ENCODE measurements at places on chromosomes 7 and 10.

GRCh38 chr10:26983156-26983555 is 117.1 kb downstream of the ANKRD26 start:
- H3K36me3 ChIP-seq, result no peaks in the 10 kb centered on the region
- DNase-seq, result no peak
- no peak overlapping the region for H3K27ac ChIP-seq

DNA sequence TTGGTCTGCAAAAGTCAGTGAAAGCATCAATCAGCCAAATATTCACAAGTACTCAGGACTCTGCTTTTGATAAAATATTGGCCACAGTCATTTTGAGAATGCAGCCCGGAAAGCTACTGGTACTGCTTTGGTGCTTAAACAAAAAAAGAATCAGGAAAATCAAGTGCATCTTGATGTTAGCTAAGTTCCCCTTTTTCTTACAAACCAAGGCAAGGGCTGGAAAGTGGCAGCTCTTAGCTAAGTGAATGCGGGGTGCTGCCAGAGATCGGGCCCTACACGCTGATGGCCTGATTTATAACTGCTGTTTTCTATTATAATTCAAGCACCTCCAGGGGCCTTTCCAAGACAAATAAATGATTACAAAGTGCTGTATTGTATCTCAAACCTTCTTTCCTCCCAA is 136.8 kb upstream of the MGMT start:
- no peaks in the 10 kb centered on the region for H3K4me1 ChIP-seq
- peaks cover 12% of the 10 kb centered on the region for H3K27me3 ChIP-seq
- no peak overlapping the region for H3K4me3 ChIP-seq
- no peak overlapping the region for H3K27ac ChIP-seq

DNA sequence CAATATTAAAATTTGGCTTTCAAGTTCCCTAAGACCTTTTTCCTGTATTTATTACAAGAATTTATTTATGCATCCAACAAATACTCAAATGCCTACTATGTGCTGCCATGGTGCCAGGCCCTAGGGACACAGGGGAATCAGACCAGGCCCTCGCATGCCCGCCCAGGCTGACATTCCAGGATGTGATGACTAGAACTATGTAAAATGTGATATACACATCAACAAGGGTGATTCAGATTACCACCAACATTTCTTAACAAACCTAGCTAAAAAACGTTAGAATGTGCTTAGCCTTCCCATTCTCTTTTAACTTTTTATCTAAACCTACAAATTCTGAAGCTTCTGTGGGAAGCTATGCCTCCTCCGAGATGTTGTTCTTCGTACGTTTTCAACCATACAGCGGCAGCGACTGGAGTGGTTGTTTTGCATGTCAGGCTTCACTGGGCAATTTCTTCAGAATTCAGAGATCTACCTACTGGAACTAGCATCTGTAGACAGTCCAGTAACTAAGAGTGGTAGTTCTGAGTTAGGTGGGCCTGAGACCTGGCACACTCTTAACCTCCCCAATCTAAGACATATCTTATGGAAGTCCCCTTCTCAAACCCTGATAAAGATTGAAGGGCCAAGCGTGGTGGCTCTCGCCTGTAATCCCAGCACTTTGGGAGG is 22.1 kb downstream of the GNA12 start:
- H3K36me3 ChIP-seq, result no peaks in the 10 kb centered on the region
- H3K4me3 ChIP-seq, result no peak overlapping the region
- H3K27me3 ChIP-seq, result no peaks in the 10 kb centered on the region
- H3K27ac ChIP-seq, result no peak overlapping the region
- H3K4me1 ChIP-seq, result peaks cover 10% of the 10 kb centered on the region
- DNase-seq, result no peak

DNA sequence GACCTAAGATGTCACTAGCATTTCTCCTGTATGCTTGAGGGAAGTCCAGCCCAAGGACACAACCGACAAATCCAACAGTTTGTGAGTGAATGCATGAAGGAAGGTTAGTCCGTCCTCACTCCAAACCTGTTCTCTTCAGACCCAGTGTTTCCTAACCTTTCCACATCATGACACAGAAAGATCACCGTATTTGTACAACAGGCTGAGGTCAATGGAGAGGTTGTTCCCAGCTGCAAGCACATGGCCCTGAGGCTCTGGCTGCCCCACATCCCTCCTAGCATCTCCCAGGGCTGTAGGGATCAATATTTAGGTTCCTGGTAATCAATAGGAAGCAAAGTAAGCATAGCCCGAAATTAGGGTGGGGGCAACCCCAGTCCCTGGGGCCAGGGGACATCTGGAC is 227.9 kb downstream of the PLXNA4 start:
- DNase-seq, result no peak
- peaks cover 36% of the 10 kb centered on the region for H3K27me3 ChIP-seq
- H3K36me3 ChIP-seq, result no peaks in the 10 kb centered on the region
- H3K4me1 ChIP-seq, result peaks cover 1% of the 10 kb centered on the region
- no peak overlapping the region for H3K4me3 ChIP-seq

- no peak overlapping the region for H3K27ac ChIP-seq
- no peaks in the 10 kb centered on the region for H3K36me3 ChIP-seq
- H3K4me3 ChIP-seq, result no peak overlapping the region
- H3K27me3 ChIP-seq, result peaks cover 10% of the 10 kb centered on the region
- no peak for DNase-seq
These were observed 68.4 kb downstream of the SLIT1 start for GRCh38 chr10:97117372-97117771.

DNA sequence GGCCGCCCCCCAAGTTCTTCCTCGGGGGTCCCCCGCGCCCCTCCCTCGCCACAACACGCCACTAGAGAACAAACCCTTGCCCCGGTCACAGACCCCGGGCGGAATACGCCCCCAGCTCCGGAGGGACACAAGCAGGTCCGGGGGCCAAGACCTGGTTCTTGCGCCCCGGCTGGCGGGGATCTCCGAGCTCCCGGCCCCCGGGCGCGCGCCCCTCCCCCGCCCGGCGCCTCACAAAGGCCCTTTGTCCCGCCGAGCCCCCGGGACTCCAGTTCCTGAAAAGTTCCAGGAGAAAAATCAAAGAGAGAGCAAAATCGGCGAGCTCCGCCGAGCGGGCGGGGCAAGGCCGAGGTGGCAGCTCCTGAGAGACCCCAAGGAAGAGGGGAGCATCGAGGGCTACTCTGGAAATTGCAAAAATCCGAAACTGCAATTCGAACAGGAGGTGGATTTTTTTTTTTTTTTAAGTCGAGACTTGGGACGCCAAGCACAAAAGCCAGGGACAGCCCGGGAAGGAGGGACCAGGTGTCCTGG is 4.0 kb downstream of the TNRC18 start:
- peaks cover 1% of the 10 kb centered on the region for H3K36me3 ChIP-seq
- H3K27me3 ChIP-seq, result peaks cover 65% of the 10 kb centered on the region
- peaks cover 10% of the 10 kb centered on the region for H3K4me1 ChIP-seq
- no peak for DNase-seq

- no peaks in the 10 kb centered on the region for H3K36me3 ChIP-seq
- H3K27ac ChIP-seq, result no peak overlapping the region
- H3K4me1 ChIP-seq, result no peaks in the 10 kb centered on the region
- DNase-seq, result peak; percentile 47
- H3K4me3 ChIP-seq, result no peak overlapping the region
These were observed 100.6 kb downstream of the FAM204A start for GRCh38 chr10:118241229-118242137.
